Activated naive CD4-positive, alpha-beta T cell (primary cell): ENCODE measurements at places on chromosomes 4 and X.
A peak's percentile ranks its signal among the peaks of the same experiment; 100 is the strongest.

- DNase-seq, result peak; percentile 6
Measured at GRCh38 chr4:81724925-81725329, 253.2 kb upstream of the RASGEF1B start.

- no peak for DNase-seq
Measured at GRCh38 chr4:124641715-124642381, 70.7 kb downstream of the ANKRD50 start.

DNA sequence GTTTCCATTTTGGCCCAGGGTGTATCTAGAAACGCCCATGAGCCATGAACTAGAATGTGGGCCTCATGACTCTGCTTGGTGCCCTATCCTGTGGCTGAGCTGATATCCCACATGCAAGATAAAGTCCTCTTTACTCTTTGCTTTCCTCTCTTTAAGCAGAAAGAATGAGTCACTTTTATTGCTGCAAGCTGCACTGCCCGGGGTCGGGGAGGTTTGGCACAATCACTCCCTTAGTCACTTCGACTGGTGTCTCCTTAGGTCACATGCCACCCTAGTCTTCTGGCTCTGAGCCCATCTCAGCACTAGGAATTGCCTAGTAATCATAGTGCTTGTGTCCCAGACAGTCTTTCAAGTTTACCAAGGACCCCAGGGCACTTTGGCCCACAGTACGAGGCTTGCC lies 75.1 kb upstream of the CXorf66 start:
- no peak for DNase-seq

DNA sequence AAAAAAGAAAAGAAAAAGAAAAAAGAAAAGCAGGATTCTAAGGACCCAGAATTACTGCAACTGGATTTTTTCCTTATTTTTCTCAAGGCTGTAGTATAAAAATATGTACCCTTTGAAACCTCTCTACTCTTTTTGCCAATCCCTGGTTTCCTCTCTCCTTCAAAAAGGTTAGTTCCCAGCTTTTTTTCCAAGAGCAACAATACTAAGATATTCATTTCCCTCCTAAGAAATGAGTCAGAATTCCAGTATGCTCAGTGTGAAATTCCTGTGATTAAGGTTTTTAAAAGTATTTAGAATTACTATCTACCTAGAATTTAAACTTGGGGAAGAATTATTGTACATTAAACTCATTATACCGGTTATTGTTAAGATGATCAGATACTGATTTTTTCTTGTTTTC lies 22.0 kb downstream of the SMIM14 start:
- DNase-seq, result no peak
